ENCODE measurements at places on chromosomes 13 and 19.

GRCh38 chr13:113114511-113115362, 7.9 kb upstream of the F10 start:
- no peak for DNase-seq

DNA sequence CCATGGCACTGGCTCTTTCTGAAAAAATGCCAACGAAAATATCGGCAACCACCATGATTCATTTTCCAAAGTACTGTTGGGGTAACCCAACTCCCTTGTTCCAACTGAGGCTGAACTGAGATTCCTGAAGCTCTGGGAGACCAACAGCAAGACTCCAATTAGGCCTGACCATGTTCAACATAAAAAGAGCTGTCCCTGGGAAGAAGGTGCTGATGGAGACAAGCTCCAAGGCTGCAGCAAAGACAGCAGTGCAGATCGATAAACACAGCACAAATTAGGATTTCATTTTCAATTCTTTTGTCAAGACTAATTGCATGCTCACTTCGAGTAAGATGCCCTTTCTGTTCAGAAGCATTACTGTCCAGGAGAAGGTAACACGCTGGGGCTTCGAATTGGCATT, 968.0 kb downstream of the UQCRFS1 start:
- no peak for DNase-seq

- DNase-seq = peak; percentile 93
These were observed 4.7 kb upstream of the ZNF428 start for GRCh38 chr19:43623889-43624670.

GRCh38 chr13:20057963-20058362, 99.4 kb downstream of the ZMYM2 start:
- no peak for DNase-seq

DNA sequence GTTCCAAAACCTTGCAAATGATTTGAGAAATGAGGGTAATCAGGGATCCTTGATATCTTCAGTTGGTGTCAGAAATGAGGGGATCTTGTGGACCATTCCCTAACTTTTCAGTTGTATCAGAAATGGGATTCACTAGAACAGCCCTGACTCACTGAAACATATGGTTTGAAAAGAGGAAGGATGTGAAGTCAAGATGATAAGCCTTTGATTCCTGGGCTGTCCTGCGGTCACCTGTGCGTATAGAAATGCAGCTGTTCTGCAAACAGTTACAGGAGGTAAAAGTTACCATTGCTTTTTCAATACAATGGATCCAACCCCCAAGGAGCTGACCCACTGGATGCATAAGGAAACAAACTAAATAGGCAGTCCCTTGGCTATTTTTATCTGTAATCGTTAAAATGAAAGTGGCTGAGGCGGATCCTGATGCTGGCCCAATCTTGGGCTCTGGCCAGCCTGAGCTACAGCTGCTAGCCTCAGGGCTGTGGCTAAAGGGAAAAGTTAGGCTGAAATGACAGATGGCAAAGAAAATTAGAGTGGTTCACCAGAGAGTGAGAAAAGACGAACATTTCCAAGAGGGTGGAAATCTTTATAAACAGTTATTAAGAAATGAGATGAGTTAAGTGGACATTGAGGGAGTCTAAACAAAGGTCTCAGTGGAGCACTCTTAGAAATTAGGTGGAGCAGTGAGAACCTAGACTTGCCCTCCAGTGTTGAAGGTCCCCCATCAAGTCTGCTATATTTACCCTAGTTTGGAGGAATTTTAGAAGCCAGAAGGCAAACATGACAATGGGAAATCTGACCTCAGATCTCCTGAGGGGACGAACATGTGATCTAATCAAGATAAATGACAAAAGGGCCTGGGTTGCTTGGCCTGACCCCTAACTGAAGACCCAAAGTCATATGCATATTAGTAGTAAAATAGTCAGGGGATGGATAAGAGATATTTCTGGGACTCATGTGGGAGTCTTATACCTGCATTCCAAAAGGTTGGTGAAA, 7.6 kb downstream of the SIGLECL1 start:
- DNase-seq = no peak

GRCh38 chr19:29248332-29248844, 35.4 kb upstream of the UQCRFS1 start:
- DNase-seq = no peak

- peak; percentile 72 for DNase-seq
These were observed 4.3 kb downstream of the RUVBL2 start for GRCh38 chr19:48997972-48998371.

GRCh38 chr19:42480335-42481095, 37.8 kb upstream of the CXCL17 start:
- no peak for DNase-seq

- peak; percentile 62 for DNase-seq
These were observed 899 bp downstream of the GIPC3 start for GRCh38 chr19:3586127-3586626.

GRCh38 chr13:32376642-32377415, 51.1 kb downstream of the N4BP2L1 start:
- DNase-seq = no peak

- peak; percentile 62 for DNase-seq
These were observed 4.4 kb upstream of the TMEM272 start for GRCh38 chr13:51849145-51850101.

- no peak for DNase-seq
These were observed 41.4 kb upstream of the IGSF23 start for GRCh38 chr19:44571830-44572580.

DNA sequence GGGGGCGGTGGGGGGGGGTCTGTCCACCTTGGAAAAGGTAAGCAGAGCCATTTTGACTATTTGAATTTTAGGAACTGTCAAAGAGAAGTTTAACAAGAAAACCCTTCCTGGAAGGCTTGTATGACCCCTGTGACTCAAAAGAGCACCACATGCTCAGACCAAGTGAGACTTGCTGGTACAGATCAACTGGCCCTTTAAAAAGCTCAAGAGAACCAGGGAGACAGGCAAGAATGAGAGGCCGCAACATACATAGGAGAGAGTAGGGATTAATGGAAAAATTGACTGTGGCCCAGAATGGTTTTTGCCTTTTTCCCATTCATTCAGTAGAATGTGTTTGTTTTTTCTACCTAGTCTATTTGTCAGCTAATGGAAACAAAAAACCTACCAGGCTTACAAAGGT, 26.2 kb upstream of the ATP8A2 start:
- no peak for DNase-seq

Data from K562 (cell line).